CD4-positive, alpha-beta T cell treated with Interleukin-10 for 1 hour (primary cell): ENCODE measurements at places on chromosomes 6 and 20.
A peak's percentile ranks its signal among the peaks of the same experiment; 100 is the strongest.

DNA sequence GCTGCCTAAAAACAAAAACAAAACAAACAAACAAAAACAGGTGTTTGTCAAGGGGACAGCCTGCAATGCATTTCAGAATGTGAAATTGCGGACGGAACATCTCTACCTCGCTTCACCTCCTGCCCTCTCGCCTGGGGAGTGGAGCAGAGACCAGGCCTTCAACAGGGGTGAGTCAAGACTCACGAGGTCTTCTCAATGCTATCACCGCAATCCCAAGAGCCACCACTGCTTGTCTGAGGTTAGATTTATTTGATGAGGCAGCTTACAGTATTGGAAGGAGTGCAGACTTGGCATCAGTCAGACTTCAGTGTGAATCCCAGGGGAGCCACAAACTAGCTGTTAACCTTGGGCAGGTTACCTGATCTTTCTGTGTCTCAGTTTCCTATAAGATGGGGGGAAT lies 7.7 kb downstream of the GABRR1 start:
- DNase-seq: no peak

- DNase-seq: no peak
Measured at GRCh38 chr20:15113144-15113773, 775.8 kb upstream of the FLRT3 start.

GRCh38 chr6:55566036-55566710 lies 12.8 kb downstream of the HMGCLL1 start:
- DNase-seq: no peak

GRCh38 chr6:92495242-92495641 lies 924.1 kb downstream of the EPHA7 start:
- no peak for DNase-seq

DNA sequence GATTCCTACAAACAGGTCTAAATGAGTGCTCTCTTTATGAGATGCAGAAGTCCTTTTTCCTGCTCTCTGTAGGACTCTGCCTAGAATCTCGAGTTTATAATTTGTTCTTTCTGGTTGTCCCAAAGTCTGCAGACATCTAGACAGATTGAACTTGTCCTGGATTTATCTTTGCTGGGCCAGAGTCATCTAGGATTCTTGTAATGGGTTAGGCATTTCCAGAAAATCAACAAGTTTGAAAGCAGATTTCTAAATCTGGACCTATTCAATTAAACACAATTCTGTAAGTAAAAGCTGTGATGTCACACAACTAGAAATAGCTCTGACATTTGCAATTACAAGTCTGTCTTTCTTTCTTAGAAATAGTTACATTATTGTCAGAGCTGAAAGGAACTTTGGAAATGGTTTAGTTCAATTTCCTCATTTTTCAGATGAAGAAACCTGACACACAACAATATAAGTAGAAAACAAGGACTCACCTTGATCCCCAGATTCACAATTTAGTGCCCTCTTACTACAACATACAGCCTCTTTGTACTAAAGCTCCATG lies 4.2 kb upstream of the RSPO3 start:
- no peak for DNase-seq

DNA sequence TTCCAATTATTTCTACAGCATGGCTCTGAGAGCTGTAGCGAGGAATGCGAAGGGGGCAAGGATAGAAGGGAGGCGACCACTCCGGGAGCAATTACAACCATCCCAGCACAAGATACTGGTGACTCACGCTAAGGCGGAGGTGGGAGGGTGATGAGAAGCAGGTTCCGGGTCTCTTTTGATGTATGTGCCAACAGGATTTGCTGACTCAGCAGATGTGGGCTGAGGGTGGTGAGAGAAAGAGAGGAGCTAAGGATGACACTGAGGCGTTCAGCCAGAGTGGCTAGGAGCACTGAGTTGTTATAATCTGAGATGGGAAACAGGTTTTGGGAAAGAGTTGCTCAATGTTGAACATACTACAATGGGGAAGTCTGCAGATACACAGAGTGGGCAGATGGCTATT lies 9.3 kb upstream of the TXNDC5 start:
- no peak for DNase-seq

DNA sequence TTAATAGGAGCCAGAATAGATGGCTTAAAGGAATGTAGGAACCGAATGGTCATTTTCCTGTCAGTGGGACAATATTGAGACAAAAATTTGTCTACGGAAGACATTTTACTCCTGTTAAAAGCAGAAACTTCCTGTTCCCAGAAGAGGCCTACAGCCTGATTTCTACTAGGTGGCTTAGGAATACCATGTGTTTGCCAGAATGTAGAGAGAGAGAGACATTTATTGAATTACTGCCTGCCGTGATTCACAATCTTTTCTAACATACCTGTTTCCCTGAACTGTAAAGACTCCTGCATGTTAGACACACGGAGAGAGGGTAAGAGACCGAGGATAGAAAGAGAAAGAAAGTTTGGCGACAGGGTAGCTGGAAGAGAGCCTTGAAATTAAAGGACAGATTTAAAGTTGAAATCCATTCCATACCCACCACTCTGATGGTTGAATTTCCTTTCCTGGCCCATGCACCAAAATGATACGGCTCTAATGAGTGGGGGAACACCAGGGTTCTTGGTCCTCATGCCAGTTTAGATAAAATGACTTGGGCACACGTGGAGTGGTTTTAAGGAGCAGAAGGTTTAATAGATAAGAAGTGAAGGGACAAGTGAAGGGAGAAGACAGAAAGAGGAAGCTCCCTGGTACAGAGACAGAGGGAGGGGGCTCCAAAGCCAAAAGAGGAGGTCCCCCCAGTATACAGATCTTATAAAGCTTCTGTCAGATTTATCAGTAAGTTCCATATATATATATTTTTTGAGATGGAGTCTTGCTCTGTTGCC lies 22.5 kb downstream of the NCOA3 start:
- no peak for DNase-seq

GRCh38 chr6:105757512-105758200 lies 328.5 kb upstream of the PRDM1 start:
- DNase-seq: no peak

- DNase-seq: no peak
Measured at GRCh38 chr6:157778719-157779118, 44.3 kb upstream of the SNX9 start.

GRCh38 chr6:151095538-151096254 lies 144.1 kb upstream of the AKAP12 start:
- no peak for DNase-seq

GRCh38 chr6:131960371-131961133 lies 9.4 kb upstream of the CCN2 start:
- no peak for DNase-seq

DNA sequence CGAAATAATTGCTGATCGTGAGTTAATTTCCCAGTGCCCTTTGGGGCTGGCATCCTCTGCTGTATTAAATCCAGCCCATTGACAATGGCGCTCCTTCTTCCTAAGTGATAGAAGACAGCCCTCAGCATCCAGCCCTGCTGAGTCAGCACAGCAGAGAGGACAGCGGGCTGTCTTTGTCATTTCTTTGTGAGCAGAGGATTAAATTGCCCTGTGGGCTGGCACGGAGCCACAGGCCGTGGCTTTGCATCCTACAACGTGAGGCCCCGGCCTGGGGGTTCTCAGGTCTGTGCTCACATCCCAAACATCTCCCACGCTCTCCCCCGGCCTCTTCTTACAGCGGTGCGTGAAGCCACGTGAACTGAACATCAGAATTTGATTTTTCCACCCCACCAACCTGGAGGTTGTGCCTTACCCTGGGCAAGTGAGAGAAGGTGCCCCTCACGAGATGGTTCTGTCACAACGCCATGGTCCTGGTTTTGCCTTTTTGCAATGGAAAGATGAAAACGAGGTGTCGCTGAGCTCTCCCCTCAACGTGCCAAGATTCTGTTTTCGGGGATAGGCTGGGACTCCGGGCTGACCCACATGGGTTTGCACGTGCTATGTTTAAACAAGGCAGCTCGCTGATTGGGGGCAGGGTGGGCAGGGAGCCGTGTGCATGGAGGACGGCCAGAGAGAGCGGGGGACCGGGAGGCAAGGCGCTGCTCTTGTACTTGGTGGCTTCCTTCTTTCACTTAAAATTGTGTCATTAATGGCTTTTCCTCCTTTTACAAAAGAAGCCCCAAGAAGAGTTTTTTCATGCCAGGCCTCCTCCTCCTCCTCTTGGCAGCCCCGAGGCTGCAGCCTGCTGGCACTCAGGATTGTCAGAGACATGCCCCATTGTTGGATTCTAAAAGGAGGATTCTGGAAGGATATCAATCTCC lies 19.5 kb downstream of the CDH4 start:
- DNase-seq: no peak

DNA sequence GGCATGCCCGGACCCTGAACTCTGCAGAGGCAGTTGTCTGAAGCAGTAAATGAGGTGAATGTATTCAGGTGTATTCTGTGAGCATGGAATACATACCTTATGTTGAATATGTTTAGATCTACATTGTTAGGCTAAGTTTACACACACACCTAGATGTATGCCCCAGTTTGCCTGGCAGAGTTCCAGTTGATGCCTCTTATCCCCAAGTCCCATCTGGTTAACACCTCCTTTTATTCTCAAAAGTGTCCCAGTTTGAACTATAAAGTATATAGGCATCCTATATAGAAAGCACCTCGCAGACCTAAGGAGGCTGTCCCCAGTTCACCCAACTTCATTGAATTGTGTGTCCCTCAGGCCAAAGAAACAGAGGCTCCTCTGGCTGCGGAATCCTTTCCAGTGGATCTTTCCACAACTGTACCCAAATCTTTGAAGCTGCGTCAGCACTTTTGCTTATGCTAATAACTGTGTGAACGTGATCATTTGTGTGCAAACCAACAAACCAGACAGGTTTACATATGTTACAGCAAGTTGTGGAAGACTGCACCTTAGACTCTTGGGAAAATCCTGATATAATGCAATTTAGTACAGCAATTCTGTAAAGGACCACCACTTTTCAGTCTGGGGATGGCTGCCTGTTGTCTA lies 4.8 kb upstream of the DHX35 start:
- no peak for DNase-seq

DNA sequence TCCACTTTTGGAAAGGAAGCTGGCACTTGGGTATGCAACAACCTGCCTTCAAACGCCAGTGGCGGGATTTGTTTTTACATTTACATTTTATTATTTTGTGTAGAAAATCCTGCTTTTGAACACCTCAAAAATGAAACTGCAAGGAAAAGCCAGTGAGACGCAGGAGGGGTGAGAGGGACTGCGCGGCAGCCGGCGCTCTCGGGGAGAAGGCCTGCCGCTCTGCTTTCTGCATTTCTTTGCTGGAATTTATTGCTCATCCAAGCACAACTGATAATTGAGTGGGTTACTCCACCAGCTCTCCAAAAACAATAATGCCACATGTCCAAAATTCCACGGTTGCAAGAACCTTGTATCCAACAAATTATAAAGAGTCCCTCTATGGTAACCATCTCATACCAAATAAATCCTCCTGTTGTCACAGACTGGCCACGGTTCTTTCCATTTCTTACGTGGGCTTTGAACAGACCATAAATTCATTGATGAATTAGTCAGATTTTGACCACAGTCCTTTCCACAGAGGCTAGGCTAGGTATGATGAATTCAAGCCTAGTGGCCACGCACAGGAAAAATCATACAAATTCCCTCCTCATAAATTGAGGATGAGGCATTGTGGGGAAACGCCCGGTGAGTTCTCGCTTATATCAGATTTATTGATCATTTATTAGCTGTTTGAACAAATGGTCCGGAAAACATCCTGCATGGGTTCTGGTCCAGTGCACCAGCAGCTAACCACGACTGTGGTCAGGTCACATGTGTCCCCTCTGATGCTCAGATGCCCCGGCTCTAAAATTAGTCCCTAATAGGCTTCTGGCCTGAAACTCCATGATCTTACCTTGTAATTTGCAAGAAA lies 31.6 kb upstream of the FOXC1 start:
- no peak for DNase-seq

DNA sequence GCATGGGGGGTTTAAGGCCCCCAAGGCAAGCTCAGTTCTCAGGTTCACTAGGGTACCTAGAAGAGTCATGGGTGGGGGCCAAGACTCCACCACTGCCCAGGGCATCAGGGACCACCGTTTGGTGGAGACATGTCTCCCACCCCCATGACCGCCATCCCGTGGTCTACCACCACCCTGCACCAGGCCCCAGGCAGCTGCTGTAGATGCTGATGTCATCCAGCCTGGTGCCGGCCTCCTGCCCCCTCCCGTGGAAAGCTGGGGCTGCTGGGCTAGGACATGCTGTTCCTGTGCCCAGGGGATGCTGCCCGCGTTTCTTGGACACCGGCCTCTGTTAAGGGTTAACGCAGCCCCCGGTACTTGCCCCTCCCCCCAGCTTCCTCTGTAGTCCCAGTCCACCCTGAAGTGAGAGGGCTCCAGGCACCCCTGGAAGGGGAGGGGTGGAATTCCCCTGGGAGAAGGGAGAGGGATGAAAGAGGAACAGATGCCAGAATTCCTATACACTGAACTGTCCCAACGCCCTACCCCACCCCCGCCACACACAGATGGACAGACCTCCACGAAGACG lies 587 bp downstream of the IP6K3 start:
- no peak for DNase-seq

DNA sequence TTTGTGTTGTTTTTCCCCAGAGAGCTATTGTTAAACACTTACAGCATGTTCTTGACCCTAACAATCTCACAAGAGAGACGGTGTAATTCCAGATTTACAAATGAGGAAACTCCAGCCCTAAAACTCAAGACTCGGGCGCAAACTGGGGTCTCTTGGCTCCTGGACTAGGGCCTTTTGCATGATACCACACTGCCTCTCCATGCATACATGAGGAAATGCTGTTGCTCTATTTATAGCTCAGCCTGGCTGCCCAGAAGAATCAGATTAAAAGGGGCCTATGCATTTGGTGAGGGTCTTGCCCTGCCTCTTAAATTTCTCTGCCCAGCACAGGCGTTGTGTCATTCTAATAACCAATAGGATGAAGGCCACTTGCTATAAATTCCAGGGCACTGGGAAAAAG lies 30.5 kb upstream of the SNRPB2 start:
- no peak for DNase-seq

- no peak for DNase-seq
Measured at GRCh38 chr6:40340957-40341356, 246.2 kb downstream of the LRFN2 start.

DNA sequence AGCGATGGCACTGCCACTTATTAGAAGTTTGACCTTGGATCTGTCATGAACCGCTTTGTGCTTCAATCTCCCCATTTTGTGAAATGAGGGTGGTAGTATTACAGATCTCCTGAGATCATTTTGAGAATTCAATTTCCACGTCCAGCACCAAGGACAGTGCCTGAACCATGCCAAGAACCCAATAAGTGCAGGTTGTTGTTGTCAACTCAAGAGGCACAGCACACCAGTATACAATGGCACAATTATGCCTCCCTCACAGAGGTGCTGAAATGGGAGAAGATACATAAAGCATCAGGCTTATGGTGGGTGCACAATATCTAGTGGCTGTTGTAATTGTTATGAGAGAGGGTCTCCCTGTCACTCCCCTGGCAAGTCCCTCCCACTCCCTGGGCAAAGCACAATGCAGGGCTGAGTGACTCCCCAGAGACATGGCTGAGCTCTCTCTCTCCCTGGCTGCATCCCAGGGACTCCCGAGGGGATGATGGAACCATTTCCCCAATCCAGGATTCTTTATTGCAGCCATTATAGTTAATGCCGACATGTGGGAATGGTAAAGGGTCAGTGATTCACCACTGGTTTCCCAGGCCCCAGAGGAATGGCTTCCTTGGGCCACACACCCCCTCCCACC lies 78.7 kb downstream of the CDH22 start:
- DNase-seq: no peak

GRCh38 chr20:59032713-59033059 lies 551 bp upstream of the ATP5F1E start:
- no peak for DNase-seq

- DNase-seq: peak; percentile 71
Measured at GRCh38 chr6:31068669-31069340, 43.6 kb downstream of the C6orf15 start.

GRCh38 chr6:27800731-27801373 lies 111.3 kb downstream of the OR2B2 start:
- no peak for DNase-seq
